ENCODE measurements at places on chromosomes 12 and 14. TPM values are rescaled to one million over a fixed set of nuclear protein-coding genes. Genes with fewer than 3 reads are reported as not detected.

DNA sequence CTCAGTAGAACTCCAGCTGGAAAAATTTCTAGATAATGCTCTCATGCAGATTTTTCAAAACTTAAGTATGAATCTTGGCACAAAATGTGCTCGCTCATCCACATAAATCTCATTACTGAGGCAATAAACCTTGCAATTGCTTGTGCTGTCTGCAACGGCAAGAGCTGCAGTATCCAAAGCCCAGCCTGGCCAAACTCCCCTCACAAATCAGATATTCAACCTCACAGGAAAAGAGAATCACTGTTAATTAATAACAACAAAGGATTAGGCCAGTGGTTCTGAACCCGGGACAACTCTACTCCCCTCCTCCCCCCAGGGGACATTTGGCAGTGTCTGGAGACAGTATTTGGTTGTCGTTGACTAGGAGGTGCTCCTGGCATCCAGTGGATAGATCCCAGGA, 19.2 kb upstream of the CORO1C start:
- no peak for DNase-seq

- DNase-seq: peak; percentile 39
These were observed 6.5 kb downstream of the MEG3 start for GRCh38 chr14:100832311-100832960.

GRCh38 chr12:40292788-40293429, 68.1 kb downstream of the LRRK2 start:
- DNase-seq: no peak

GRCh38 chr14:73208390-73208789, 28.9 kb upstream of the PAPLN start:
- no peak for DNase-seq

DNA sequence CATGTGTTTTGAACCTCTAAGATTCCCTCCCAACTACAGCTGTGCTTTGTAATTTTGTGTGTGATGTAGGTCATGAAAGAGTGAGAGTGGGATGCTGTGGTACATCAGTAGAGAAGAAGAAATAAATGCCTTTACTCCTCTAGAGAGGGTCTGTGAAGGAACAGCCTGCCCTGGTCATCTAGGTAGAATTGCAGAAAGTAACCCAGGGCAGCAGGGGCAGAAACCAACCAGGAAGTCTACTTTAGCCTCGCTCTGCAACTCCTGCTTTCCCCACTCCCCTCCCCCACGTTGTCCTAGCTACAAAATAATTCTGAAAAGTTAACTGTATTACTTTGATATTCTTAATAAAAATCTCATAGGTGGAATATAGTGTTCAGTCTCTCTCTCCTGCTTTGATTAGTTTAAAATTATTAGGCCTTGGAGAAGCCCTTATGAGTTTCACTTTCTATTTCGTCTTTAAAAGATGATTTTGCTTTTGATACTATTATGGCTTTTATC, 7.5 kb downstream of the TBK1 start:
- DNase-seq: no peak

Gene PIP4P1
- total RNA-seq: 27.1 TPM

DNA sequence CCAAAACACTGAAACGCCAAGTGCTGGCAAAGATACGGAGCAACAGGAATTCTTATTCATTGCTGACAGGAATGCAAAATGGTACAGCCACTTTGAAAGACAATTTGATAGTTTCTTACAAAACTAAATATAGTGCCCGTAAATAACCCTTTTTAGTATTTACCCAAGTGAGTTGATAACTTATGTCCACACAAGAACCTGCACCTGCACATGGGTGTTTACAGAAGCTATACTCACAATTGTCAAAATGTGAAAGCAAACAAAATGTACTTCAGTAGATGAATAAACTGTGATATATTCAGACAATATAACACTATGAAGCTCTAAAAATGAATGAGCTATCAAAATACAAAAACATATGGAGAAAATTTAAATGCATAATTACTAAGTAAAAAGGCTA, 86.6 kb downstream of the ATXN7L3B start:
- DNase-seq: no peak

Gene DTX3
- total RNA-seq: 36.2 TPM
